ENCODE measurements at places on chromosomes 2 and 18.

GRCh38 chr2:44981714-44982108 lies 27.5 kb downstream of the SIX2 start:
- DNase-seq: peak; percentile 50

DNA sequence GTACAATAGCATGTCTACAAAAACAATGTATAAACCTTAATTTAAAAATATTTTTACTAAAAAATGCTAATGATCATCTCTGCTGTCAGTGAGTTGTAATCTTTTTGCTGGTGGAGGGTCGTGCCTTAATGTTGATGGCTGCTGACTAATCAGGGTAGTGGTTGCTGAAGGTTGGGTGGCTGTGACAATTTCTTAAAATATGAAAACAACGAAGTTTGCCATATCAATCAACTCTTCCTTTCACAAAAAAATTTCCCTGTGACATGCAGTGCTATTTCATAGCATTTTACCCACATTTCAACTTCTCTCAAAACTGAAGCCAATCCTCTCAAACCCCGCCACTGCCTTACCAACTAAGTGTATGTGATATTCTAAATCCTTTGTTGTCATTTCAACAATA lies 112.4 kb downstream of the OLA1 start:
- no peak for DNase-seq

- no peak for DNase-seq
These were observed 696 bp downstream of the EMX1 start for GRCh38 chr2:72917877-72918553.

- no peak for DNase-seq
These were observed 128.7 kb downstream of the CAPN13 start for GRCh38 chr2:30678410-30679137.

DNA sequence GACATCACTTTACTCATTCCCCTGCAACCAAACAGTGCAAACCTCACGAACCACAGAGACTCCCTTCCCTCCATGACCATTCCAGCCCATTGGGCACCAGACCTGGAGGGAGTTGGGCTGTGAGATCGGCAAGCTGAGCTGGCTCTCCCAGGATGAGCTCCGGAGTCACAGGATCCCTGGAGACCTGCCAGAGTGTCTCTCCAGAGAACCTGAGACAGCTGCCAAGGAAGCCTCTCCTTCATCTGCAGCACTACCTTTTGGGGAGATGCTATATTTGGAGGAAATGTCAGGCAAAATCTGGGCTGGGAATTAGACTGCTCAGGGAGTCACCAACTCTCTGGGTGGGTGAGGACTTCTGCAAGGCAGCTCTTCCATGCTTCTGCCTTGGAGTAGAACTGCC lies 417.4 kb downstream of the TNS1 start:
- DNase-seq: no peak

GRCh38 chr2:192578780-192579179 lies 384.0 kb upstream of the TMEFF2 start:
- DNase-seq: no peak

- no peak for DNase-seq
These were observed 247.8 kb downstream of the TXNL1 start for GRCh38 chr18:56390626-56391025.

- no peak for DNase-seq
These were observed 147.2 kb upstream of the L3MBTL4 start for GRCh38 chr18:6561862-6562291.

- no peak for DNase-seq
These were observed 157.9 kb downstream of the GULP1 start for GRCh38 chr2:188449561-188449960.

- no peak for DNase-seq
These were observed 787 bp downstream of the SOCS6 start for GRCh38 chr18:70289351-70290312.

GRCh38 chr2:55061523-55062344 lies 11.5 kb upstream of the RTN4 start:
- no peak for DNase-seq

Measured in AG09319 (cell line).